Small intestine (tissue), 16 donors: ENCODE measurements at places on chromosomes 12 and 14. TPM values are rescaled to one million over a fixed set of nuclear protein-coding genes. Genes with fewer than 3 reads are reported as not detected.
A peak's percentile ranks its signal among the peaks of the same experiment; 100 is the strongest.

DNA sequence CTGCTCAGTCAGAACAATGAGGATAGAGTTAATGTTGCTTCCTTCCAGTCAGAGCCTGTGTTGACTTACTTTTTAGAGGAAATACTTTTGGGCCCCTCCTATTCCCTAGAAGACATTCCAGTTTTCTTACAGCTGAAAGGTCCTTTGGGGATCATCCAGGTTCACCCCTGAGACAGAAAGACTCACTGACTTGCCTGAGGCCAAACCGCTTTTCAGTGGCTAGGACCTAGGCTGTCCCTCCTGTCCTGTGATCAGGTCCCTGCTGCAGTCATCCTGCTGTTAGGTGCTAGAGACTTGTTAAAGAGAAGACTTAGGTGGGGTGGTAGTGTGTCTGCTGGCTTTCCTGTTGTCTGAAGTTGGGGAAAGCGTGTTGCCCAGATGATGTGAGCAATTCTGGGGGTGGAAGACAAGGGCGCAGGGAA is 39.6 kb downstream of the SUSD6 start:
- no peaks in the 10 kb centered on the region for H3K36me3 ChIP-seq
- H3K4me1 ChIP-seq: peaks cover 77% of the 10 kb centered on the region
- H3K27ac ChIP-seq: peak overlapping the region; percentile 95
- DNase-seq: peak; percentile 43
- no peaks in the 10 kb centered on the region for H3K27me3 ChIP-seq

DNA sequence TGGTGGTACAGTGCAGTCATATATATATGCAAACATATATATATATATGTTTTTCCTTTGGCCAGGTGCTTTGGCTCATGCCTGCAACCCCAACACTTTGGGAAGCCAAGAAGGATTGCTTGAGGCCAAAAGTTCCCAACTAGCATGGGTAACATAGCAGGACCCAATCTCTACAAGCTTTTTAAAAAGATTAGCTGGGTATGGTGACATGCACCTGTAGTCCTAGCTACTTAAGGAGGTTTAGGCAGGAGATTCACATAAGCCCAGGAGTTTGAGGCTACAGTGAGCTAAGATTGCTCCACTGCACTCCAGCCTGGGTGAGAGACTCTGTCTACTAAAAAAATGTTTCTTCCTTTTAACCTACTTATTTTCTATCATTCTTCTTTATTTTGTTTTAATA is 10.2 kb downstream of the PZP start:
- no peak overlapping the region for H3K4me3 ChIP-seq
- no peaks in the 10 kb centered on the region for H3K27me3 ChIP-seq
- no peak for DNase-seq
- H3K4me1 ChIP-seq: no peaks in the 10 kb centered on the region
- no peak overlapping the region for H3K27ac ChIP-seq
- no peaks in the 10 kb centered on the region for H3K36me3 ChIP-seq

DNA sequence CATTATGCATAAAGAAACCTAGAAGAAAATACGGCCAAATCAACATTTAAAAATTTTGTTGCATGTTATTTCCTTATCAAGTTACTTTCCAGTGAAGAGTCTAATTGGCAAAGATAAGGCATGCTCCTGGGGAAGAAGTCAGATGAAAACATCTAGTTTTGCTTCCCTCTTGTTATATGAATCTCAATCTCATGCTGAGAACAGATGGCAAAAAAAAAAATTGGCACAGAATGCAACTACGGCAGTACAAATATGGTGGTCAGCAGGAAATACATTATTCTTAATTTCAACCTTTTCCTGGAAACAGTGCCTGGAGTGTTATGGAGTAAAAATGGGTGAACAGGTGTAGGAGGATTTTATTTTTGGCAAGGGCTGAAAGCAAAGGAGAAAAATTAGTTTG is 32.8 kb downstream of the HECTD4 start:
- no peaks in the 10 kb centered on the region for H3K36me3 ChIP-seq
- H3K27me3 ChIP-seq: no peaks in the 10 kb centered on the region
- H3K27ac ChIP-seq: no peak overlapping the region
- no peaks in the 10 kb centered on the region for H3K4me1 ChIP-seq
- DNase-seq: no peak

- no peaks in the 10 kb centered on the region for H3K27me3 ChIP-seq
- no peaks in the 10 kb centered on the region for H3K4me1 ChIP-seq
- H3K36me3 ChIP-seq: peaks cover 6% of the 10 kb centered on the region
- H3K4me3 ChIP-seq: no peak overlapping the region
Observed at GRCh38 chr12:96014943-96015599, 18.9 kb upstream of the HAL start.

- H3K4me3 ChIP-seq: no peak overlapping the region
- no peaks in the 10 kb centered on the region for H3K27me3 ChIP-seq
- no peaks in the 10 kb centered on the region for H3K4me1 ChIP-seq
- no peak overlapping the region for H3K27ac ChIP-seq
- H3K36me3 ChIP-seq: peaks cover 12% of the 10 kb centered on the region
Observed at GRCh38 chr14:71004481-71004880, 97.2 kb downstream of the PCNX1 start.

DNA sequence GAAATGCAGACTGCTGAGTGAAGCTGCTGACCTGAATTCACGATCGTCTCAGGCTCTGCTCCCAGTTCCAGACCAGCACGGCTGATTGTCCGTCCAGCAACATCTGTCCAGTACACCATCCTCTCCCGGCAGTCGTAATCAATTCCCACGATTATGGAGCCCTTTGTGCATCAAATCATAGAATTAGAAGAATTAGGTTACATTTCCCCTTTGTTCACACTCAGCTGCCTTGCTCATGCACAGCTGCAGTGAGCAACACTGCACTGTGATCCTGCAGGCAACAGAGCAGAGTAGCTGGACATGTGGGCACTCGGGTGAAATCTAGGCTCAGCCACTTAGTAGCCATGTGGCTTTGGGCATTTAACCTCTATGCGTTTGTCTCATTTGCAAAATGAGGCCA is 22.2 kb downstream of the RTRAF start:
- peaks cover 14% of the 10 kb centered on the region for H3K36me3 ChIP-seq
- no peak for DNase-seq
- H3K27me3 ChIP-seq: no peaks in the 10 kb centered on the region
- H3K27ac ChIP-seq: no peak overlapping the region
- H3K4me1 ChIP-seq: no peaks in the 10 kb centered on the region
- H3K4me3 ChIP-seq: no peak overlapping the region

GRCh38 chr12:38772437-38772836 is 133.0 kb downstream of the CPNE8 start:
- no peaks in the 10 kb centered on the region for H3K4me1 ChIP-seq
- no peak overlapping the region for H3K27ac ChIP-seq
- H3K27me3 ChIP-seq: no peaks in the 10 kb centered on the region
- no peak for DNase-seq

DNA sequence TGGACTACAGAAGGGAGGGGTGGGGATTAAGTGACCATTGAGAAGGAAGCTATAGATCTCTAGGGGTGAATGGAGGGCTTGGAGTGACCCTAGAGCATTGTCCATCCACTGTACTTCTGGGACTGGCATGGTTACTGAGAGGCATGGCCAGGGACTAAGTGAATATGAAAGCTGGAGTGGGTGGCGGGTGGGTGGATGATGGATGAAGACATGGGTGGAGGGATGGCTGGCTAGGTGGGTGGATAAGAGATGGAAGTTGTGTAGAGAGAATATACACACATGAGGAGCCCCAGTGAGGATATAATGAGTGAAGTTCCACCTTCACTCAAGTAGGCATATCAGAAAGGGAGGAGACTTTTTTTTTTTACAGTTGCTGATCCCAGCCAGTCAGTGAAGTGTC is 65.5 kb upstream of the NRXN3 start:
- peaks cover 3% of the 10 kb centered on the region for H3K27me3 ChIP-seq
- H3K4me3 ChIP-seq: no peak overlapping the region
- DNase-seq: no peak

DNA sequence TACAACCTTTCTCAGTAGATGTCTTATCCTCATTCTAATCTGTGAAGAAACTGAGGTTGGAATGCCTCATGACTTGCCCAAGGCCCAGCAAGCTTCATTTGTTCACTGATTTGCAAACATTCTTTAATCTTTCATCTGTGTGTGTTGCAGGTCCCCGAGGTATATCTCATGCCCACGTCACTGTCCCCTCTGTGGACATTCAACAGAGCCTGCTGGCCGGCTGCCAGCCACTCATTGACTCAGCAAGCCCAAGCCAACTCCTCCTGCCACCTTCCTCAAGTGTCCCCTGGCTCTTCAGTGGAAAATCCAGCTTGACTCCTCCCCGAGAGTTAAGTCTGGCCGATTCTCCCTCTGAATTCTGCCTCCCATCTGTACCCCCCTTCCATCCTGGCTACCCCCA is 1.9 kb upstream of the DCAF4 start:
- no peak overlapping the region for H3K4me3 ChIP-seq
- no peaks in the 10 kb centered on the region for H3K36me3 ChIP-seq
- DNase-seq: no peak
- no peaks in the 10 kb centered on the region for H3K4me1 ChIP-seq
- no peak overlapping the region for H3K27ac ChIP-seq

DNA sequence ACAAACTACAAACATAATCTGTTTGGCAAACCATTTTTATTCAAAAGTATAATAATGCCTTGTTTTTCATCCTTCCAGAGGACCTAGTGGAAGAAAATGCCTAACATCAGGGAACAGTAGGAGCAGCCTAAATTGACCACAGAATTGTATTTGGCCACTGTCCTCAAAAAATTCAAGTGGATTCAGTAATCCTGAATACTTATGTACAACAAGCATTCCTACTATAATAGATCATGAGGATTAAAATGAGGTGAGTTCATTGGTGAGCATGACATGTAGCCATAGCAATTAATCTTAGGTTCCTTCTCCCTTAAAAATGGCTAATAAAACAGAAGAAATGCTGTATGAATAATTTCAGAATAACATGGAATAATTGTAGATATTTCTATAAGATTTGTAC is 209.3 kb downstream of the DAD1 start:
- H3K4me1 ChIP-seq: no peaks in the 10 kb centered on the region
- H3K27me3 ChIP-seq: no peaks in the 10 kb centered on the region
- no peak overlapping the region for H3K27ac ChIP-seq
- H3K36me3 ChIP-seq: no peaks in the 10 kb centered on the region

DNA sequence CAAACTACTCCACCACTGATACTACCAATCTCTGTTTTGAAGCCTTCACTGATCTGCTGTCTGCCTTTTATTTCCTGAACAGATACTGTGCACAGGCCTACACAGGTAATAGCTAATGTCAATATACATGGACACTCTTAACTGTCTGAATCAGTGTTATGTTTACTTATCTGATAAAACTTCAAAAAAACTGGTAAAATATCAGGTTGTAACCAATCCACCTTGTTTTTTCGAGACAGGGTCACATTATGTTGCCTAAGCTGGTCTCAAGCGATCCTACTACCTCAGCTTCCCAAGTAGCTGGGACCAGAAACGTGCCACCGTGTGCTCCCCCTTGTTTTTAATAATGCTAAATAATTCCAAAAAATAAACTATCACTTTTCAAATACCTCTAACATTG is 43.5 kb downstream of the HECTD1 start:
- H3K4me1 ChIP-seq: no peaks in the 10 kb centered on the region
- peaks cover 11% of the 10 kb centered on the region for H3K36me3 ChIP-seq
- H3K4me3 ChIP-seq: no peak overlapping the region
- H3K27ac ChIP-seq: no peak overlapping the region
- DNase-seq: peak; percentile 4

DNA sequence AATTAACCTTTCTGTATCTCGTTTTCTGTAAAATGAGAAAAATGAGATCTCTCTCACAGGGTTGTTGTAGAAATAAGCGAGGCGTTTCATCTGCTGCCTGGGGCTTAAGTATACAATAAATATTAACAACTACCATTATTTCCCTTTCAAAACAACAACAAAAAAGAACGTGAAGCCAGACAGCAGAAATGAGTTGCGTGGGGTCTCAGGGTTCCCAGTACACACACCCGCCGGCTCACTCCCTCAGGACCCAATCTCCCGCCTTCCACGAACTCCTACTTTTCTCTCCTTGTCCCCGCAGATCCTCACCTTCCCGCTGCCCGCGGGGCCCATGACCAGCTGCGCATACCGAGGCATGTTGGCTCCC is 227 bp downstream of the GPN3 start:
- DNase-seq: no peak
- peaks cover 3% of the 10 kb centered on the region for H3K4me1 ChIP-seq
- peak overlapping the region; percentile 70 for H3K4me3 ChIP-seq
- H3K27ac ChIP-seq: peak overlapping the region; percentile 6
- peaks cover 2% of the 10 kb centered on the region for H3K36me3 ChIP-seq

DNA sequence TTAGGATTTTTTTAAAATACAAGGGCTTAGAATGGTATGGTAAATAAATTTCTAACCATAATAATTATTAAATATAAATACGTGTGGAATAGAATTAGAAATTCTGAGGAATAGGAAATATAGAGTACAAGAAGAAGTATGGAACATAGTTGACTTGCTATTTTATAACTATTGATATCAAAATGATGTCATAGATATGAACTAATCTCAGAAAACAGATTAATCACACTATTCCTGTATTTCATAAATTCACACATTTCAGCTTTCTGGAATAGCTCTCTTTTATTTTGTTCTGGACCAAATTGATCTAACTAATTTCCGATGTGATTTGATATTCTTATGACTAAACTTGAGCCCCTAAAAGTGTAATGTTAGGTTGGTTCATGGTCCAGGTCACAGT is 237.2 kb upstream of the NPAS3 start:
- H3K4me1 ChIP-seq: no peaks in the 10 kb centered on the region
- H3K4me3 ChIP-seq: no peak overlapping the region
- H3K27ac ChIP-seq: no peak overlapping the region
- no peaks in the 10 kb centered on the region for H3K36me3 ChIP-seq
- no peaks in the 10 kb centered on the region for H3K27me3 ChIP-seq
- no peak for DNase-seq

DNA sequence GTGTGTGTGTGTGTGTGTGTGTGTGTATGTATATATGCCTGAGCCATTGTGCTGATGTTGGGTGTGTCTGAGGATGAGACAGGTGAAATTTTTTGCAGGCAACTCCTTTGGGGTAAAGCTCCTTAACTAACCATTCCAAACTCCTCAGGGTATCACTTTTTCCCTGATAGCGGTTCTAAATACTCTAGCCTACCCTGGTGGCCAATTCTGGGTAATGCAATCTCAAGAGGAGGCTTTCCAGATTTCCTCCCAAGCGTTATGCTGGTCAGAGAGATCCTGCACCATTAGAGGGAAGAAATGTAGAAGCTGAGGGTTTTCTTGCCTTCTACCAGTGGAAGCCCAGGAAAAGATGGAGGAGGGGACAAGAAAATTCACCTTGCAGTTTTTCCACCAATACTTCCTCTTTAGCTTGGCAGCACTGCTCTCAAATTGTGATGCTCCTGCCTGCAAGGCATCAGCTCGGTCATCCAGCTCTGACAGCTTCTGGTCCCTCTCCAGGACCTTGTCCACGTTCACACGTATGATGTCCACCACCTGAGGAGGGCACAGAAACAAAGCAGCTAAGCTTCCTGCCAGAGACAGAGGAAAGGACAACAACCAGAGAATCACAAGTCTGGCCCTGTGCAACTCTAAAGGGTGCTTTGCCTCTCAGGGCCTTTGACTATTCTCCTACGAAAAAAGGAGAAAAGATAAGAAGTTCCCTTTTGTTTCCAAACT is 4.9 kb downstream of the VAMP1 start:
- peaks cover 52% of the 10 kb centered on the region for H3K36me3 ChIP-seq
- no peak overlapping the region for H3K27ac ChIP-seq
- H3K27me3 ChIP-seq: no peaks in the 10 kb centered on the region
- no peak overlapping the region for H3K4me3 ChIP-seq

The OASL gene
- 2.2 TPM for polyA plus RNA-seq

The OAS3 gene
- 4.7 TPM for polyA plus RNA-seq

The OLR1 gene
- polyA plus RNA-seq: not detected

The CLEC7A gene
- polyA plus RNA-seq: 5.9 TPM

The KCNK10 gene
- 3.6 TPM for polyA plus RNA-seq

The TAMALIN gene
- polyA plus RNA-seq: 13.2 TPM

The SMAGP gene
- 37.7 TPM for polyA plus RNA-seq
